Smooth muscle cell of trachea (primary cell): ENCODE measurements at places on chromosomes 1 and 21. TPM values are rescaled to one million over a fixed set of nuclear protein-coding genes. Genes with fewer than 3 reads are reported as not detected.

PTCH2 gene
- total RNA-seq: 0.33 and 0.73 TPM in 2 replicates

ETNK2 gene
- total RNA-seq: 2.6 and 5.3 TPM in 2 replicates

PPIH gene
- 9.6 and 44.7 TPM in 2 replicates for total RNA-seq

MSH4 gene
- under 0.01 and 0.33 TPM in 2 replicates for total RNA-seq

C1orf115 gene
- total RNA-seq: 0.50 and 0.87 TPM in 2 replicates

FOXO6 gene
- total RNA-seq: not detected in 2 replicates

PPIAL4G gene
- not detected in 2 replicates for total RNA-seq

COL6A1 gene
- 1,502 and 2,913 TPM in 2 replicates for total RNA-seq

ATP6V0B gene
- 55.9 and 56.7 TPM in 2 replicates for total RNA-seq

CHIA gene
- total RNA-seq: not detected in 2 replicates

LGR6 gene
- not detected in 2 replicates for total RNA-seq

GJA9 gene
- under 0.01 TPM in 1 of 2 replicates, not detected in the other for total RNA-seq

SLC5A9 gene
- total RNA-seq: not detected in 2 replicates

MYOG gene
- total RNA-seq: not detected in 2 replicates

AVPR1B gene
- total RNA-seq: not detected in 2 replicates

CRYAA gene
- total RNA-seq: not detected in 2 replicates

CLCA1 gene
- 0.15 and 0.17 TPM in 2 replicates for total RNA-seq

CSF3R gene
- total RNA-seq: under 0.01 TPM in 1 of 2 replicates, not detected in the other

RPE65 gene
- not detected in 2 replicates for total RNA-seq
